ENCODE measurements at places on chromosomes 16 and 17.

DNA sequence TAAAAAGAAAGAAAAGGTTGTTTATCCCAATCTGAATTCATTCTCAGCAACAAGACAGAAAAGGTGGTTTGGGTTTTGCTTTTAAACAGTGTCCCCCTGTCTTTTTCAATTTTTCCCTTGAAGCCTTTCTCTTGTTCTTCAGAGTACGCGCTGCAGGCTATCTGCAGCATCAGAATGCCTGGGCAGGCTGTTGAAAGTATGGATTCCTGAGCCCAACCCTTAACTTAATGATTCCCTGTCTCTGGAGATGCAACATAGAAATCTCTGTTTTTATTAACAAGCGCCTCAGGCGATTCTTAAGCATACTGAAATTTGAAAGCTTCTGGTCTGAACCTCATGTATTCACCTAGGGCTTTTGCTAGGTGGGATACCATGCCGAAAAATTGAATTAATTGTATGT, 32.1 kb downstream of the DGKE start:
- no peaks in the 10 kb centered on the region for H3K27me3 ChIP-seq
- no peak overlapping the region for H3K4me3 ChIP-seq
- H3K4me1 ChIP-seq: peaks cover 2% of the 10 kb centered on the region
- DNase-seq: no peak
- H3K27ac ChIP-seq: no peak overlapping the region
- H3K36me3 ChIP-seq: no peaks in the 10 kb centered on the region

DNA sequence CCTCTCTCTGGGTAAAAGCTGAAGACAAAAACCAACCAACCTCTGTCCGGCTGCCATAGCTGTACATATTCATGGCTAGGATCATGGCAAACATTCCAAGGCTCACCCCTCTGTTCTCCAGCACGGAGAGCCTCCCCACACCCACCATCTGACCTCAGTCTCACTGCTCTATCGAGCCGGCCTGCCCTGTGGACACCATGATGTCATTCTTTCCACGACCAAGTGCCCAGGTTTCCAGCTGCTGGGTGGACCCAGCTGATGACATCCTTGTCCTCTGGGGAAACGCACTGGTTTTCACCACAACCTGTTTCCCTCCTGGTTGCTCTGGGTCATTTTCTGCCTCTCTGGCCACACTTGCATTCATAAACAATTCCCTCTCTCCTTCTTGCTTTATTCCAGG, 67.7 kb downstream of the NDEL1 start:
- peak overlapping the region; percentile 27 for H3K27ac ChIP-seq
- DNase-seq: no peak

- H3K4me3 ChIP-seq: no peak overlapping the region
- H3K4me1 ChIP-seq: peaks cover 17% of the 10 kb centered on the region
- DNase-seq: no peak
- no peaks in the 10 kb centered on the region for H3K36me3 ChIP-seq
- H3K27ac ChIP-seq: no peak overlapping the region
- H3K27me3 ChIP-seq: no peaks in the 10 kb centered on the region
Observed at GRCh38 chr17:64297467-64298088, 34.5 kb upstream of the TEX2 start.

DNA sequence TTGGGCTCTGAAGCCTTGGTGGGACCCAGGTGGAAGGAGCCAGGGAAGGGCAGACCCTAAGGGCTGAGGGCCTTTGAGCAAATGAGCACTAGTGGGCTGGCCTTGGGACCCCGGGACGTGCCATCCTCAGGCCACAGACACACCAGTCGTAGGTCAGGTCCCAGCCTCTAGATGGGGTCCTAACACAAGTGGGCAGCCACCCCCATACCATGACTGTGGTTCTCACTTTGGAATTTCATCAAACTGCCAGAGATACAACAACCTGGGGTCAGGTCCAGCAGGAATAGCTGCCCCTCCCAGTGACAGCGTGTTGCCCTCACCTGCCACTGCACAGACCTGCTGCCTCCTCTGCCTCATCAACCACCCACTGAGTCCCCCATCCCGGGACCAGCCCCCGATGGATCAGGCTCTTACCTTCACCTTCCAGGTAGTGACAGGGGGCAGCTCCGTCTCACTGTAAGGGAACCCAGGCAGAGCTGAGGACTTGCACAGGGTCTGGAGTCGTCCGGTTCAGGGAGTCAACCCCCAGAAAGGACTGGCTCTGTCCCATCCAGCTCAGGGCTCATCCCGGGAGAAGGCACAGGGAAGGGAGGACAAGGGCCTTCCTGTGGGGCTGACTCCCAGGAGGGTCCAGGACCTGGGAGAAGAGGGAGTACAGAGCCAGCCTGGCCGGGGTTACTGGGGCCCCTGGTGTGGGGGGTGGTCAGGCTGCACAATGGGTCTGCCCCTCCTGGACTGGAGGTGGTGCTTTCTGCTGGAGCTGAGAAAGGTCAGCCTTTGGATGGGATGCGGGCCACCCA, 40.0 kb downstream of the LGALS9 start:
- no peaks in the 10 kb centered on the region for H3K36me3 ChIP-seq
- H3K27me3 ChIP-seq: no peaks in the 10 kb centered on the region
- no peak overlapping the region for H3K27ac ChIP-seq
- no peak overlapping the region for H3K4me3 ChIP-seq
- DNase-seq: no peak

GRCh38 chr16:77234611-77235010, 35.4 kb downstream of the SYCE1L start:
- peaks cover 15% of the 10 kb centered on the region for H3K4me1 ChIP-seq
- H3K4me3 ChIP-seq: no peak overlapping the region

DNA sequence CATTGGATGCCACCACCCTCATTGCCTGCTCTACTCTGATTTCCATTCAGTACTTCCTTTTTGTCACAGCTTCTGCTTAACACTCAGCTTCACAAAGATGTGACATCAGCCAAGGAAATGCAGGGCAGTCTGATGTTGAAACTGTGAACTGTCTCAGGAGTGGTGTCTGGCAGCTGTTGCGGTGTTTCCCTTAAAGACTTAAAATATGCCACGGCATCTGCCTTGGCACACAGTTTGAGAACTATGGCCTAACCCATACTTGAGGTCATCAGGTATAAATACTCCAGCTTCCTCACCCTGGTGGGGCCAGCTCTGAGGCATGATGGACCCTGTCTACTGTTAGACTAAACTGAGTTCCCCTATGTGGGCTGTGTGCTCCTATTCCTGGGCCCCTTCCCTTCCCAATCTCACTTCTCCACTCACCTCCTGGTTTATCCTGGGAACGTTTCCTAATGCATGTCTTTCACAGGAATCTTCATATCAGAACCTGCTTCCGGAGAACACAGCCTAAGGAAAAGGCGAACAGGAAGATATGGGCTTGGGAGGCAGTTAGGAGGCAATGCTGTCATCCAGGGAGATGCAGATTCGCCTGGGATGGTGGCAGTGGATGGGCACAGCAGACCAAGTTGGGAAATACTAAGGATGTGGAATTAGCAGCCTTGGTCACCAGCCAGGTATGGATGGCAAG, 96.5 kb downstream of the WSCD1 start:
- H3K27ac ChIP-seq: no peak overlapping the region
- no peak overlapping the region for H3K4me3 ChIP-seq
- peaks cover 29% of the 10 kb centered on the region for H3K27me3 ChIP-seq
- H3K4me1 ChIP-seq: peaks cover 1% of the 10 kb centered on the region
- no peaks in the 10 kb centered on the region for H3K36me3 ChIP-seq
- DNase-seq: no peak

- no peaks in the 10 kb centered on the region for H3K36me3 ChIP-seq
- H3K4me1 ChIP-seq: peaks cover 3% of the 10 kb centered on the region
- DNase-seq: no peak
- H3K27me3 ChIP-seq: peaks cover 6% of the 10 kb centered on the region
- H3K27ac ChIP-seq: no peak overlapping the region
Observed at GRCh38 chr16:80441935-80442334, 98.9 kb upstream of the DYNLRB2 start.

- peak within 1 kb of the TSS; percentile 90 for H3K27ac ChIP-seq
- DNase-seq: no peak
- H3K27me3 ChIP-seq: peaks cover 89% of the 10 kb centered on the region
- peaks cover 11% of the 10 kb centered on the region for H3K4me1 ChIP-seq
- no peaks in the 10 kb centered on the region for H3K36me3 ChIP-seq
- peak within 1 kb of the TSS; percentile 70 for H3K4me3 ChIP-seq
Observed at GRCh38 chr17:48610282-48611211, at the start of gene HOXB7. TSS of gene HOXB7 (minus strand) at chr17:48611017. CDS start at chr17:48610918, 99 bp downstream.

GRCh38 chr17:37797206-37797605, 52.3 kb upstream of the HNF1B start:
- H3K36me3 ChIP-seq: no peaks in the 10 kb centered on the region
- H3K27ac ChIP-seq: no peak overlapping the region
- H3K4me1 ChIP-seq: peaks cover 16% of the 10 kb centered on the region
- no peak overlapping the region for H3K4me3 ChIP-seq
- H3K27me3 ChIP-seq: peaks cover 6% of the 10 kb centered on the region
- DNase-seq: no peak

DNA sequence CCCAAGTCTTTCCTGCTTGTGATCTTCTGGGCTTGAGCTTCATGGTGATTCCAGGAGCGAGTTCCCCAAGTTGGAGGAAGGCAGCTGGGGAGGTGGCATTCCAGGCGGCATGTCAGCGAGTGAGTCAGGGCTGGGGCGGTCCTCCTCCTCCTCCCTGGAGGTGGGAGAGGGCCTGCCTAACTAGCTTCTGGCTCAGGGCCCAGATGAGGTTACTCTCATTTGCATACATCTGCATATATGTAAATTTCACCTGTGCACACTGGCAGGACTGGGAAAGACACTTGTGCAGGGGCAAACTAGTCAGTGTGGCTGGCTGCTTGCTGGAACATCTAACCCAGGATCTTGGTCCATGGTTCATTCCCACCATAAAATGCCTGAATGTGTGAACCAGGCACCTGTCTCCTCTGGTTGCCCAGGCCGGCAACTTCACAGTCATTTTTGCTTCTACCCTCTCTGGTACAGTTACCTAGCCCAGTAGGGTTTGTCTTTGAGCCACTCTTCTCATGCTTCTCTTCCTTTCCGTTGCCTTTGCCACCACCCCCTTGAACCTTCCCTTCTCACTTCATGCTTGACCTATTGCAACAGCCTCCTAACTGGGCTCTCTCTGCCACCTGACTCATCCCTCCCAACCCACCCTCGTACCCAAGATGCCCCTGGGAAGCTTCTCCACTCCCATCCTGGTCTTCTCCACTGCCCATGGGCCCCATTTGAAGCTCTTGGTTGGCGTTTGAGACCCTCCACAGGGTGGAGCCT, 9.6 kb upstream of the DLX4 start:
- no peaks in the 10 kb centered on the region for H3K36me3 ChIP-seq
- H3K27ac ChIP-seq: no peak overlapping the region
- peaks cover 8% of the 10 kb centered on the region for H3K4me1 ChIP-seq
- no peak overlapping the region for H3K4me3 ChIP-seq
- H3K27me3 ChIP-seq: peaks cover 53% of the 10 kb centered on the region
- no peak for DNase-seq

- DNase-seq: peak; percentile 37
- no peaks in the 10 kb centered on the region for H3K27me3 ChIP-seq
- peak overlapping the region; percentile 76 for H3K27ac ChIP-seq
- peaks cover 17% of the 10 kb centered on the region for H3K4me1 ChIP-seq
- no peaks in the 10 kb centered on the region for H3K36me3 ChIP-seq
Observed at GRCh38 chr16:4293822-4294457, 21.1 kb upstream of the TFAP4 start.

- no peak overlapping the region for H3K27ac ChIP-seq
- no peak for DNase-seq
- H3K4me1 ChIP-seq: no peaks in the 10 kb centered on the region
- no peak overlapping the region for H3K4me3 ChIP-seq
- peaks cover 23% of the 10 kb centered on the region for H3K36me3 ChIP-seq
- no peaks in the 10 kb centered on the region for H3K27me3 ChIP-seq
Observed at GRCh38 chr17:31877341-31877740, 18.3 kb upstream of the COPRS start.

DNA sequence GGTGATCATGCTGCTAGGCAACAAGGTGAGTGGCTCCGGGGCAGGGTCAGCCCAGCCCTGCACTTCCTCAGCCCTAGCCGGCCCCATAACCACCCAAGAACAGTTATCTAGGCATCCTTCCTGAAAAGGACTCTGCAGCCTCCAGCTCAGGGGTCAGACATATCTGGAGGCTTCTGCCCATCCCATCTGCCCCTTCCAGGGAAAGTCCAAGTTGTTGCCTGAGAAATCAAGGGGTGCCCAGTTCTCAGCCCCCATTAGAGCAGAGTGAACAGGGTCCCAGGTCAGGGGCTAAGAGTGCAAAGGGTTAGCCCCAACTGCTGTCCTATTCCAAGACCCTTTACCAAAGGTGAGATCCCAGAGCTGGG, 4.1 kb upstream of the NHERF1 start:
- no peaks in the 10 kb centered on the region for H3K36me3 ChIP-seq
- H3K27me3 ChIP-seq: peaks cover 2% of the 10 kb centered on the region

DNA sequence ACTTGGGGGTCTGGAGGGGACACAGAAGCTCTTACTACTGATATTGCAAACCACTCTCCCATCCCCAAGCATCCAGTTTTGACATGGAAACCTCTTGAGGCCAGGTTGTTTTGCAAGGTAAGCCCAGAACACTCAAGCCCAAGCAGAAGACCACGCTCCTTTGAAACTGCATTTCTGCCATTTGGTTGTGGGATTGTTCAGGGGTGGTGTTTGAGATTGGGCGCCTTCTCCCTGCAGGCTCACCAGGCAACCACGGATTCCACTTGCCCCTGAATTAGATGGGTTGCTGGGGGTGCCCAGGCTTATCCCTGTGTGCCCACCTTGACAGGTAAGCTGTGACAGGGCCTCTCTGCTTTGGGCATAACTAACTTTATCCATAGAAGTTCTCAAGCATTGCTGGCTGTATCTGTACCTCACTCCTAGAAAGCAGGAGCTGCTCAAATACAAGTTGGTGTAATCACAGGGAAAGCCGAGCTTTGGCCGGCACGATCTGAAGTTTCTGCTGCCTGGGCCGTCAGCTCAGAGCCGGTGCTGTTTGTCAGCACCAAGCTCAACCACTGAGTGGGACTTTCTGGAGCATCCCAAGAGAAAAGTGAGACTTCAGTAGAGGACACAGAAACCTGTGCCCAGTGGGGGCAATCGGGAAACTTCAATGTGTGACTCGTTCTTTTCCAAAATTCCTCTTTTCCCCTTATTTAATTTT, 93.6 kb downstream of the CYLD start:
- no peaks in the 10 kb centered on the region for H3K4me1 ChIP-seq
- no peak overlapping the region for H3K27ac ChIP-seq
- peaks cover 1% of the 10 kb centered on the region for H3K36me3 ChIP-seq
- DNase-seq: no peak

GRCh38 chr16:84423416-84423837, 55.1 kb downstream of the ATP2C2 start:
- DNase-seq: no peak
- peaks cover 9% of the 10 kb centered on the region for H3K27me3 ChIP-seq
- no peak overlapping the region for H3K27ac ChIP-seq
- H3K4me1 ChIP-seq: peaks cover 5% of the 10 kb centered on the region

- H3K4me3 ChIP-seq: no peak overlapping the region
- no peak for DNase-seq
- H3K27me3 ChIP-seq: no peaks in the 10 kb centered on the region
Observed at GRCh38 chr17:83099570-83100181, 20.3 kb downstream of the METRNL start.

GRCh38 chr17:80561541-80562114, 17.0 kb downstream of the RPTOR start:
- DNase-seq: no peak
- H3K4me3 ChIP-seq: no peak overlapping the region
- H3K4me1 ChIP-seq: peaks cover 13% of the 10 kb centered on the region
- H3K36me3 ChIP-seq: peaks cover 2% of the 10 kb centered on the region
- no peaks in the 10 kb centered on the region for H3K27me3 ChIP-seq
